Fibroblast of skin of back (primary cell): ENCODE measurements at places on chromosomes 11 and 22.

DNA sequence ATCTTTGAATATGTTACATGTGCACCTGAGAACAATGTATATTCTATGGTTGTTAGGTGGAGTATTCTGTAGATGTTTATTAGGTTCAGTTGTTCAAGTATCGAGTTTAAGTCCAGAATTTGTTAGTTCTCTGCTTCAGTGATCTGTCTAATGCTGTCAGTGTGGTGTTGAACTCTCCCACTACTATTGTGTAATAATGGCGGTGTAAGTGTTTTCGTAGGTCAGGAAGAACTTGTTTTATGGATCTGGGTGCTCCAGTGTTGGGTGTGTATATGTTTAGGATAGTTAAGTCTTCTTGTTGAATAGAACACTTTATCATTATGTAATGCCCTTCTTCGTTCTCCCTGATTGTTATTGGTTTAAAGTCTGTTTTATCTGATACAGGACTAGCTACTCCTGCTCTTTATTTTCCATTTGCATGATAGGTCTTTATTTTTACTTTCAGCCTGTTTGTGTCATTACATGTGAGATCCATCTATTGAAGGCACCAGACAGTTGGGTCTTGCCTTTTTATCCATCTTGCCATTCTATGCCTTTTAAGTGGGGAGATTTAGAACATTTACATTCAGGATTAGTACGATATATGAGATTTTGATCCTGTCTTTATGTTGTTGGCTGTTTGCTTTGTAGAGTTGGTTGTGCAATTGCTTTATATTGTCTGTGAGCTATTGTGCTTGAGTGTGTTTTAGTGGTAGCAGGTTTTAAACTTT, 121.6 kb downstream of the DDX10 start:
- DNase-seq: no peak

DNA sequence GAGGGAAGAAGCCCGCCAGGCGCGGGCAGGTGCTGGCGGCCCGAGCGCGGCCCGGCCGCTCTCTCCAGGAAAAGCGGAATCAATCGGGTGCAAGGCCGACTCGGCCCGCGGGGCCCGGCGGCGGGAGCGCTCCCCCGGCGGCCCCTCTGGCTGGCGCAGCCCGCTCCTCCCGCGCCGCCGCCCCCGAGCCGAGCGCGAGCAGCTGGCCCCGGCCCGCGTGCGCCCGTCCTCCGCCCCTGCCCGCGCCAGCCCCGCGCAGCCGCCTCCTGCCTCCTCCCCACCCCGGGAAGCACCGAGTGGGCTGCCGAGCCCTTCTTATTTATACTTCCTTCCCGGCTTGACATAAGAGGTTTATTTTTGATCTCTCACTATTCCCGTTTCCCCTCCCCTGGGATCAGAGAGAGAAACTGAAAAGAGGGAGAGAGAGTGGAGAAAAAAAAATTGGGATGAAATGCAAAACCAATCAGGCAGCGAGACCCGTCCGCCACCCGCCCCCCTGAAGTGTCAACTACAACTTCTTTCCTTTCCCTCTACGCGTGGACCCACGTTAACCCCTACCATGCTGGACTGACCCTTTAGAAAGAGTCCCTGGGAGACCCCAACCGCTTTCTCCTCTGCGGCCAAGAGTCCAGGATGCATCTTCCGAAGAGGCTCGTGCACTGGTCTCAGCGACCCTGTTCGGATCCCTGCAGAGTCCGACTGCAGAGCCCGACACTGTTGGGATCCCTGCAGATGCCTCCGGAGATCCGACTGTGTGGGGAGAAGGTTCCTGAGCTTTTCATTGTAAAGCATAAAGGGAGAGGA, at the start of gene ADAMTS8:
ADAMTS8 (minus strand) TSS at position 294 of the 804 bp plus-strand sequence. CDS start 323 bp downstream, outside the sequence.
- DNase-seq: no peak

- no peak for DNase-seq
Measured at GRCh38 chr11:44286911-44287310, 23.0 kb downstream of the ALX4 start.

DNA sequence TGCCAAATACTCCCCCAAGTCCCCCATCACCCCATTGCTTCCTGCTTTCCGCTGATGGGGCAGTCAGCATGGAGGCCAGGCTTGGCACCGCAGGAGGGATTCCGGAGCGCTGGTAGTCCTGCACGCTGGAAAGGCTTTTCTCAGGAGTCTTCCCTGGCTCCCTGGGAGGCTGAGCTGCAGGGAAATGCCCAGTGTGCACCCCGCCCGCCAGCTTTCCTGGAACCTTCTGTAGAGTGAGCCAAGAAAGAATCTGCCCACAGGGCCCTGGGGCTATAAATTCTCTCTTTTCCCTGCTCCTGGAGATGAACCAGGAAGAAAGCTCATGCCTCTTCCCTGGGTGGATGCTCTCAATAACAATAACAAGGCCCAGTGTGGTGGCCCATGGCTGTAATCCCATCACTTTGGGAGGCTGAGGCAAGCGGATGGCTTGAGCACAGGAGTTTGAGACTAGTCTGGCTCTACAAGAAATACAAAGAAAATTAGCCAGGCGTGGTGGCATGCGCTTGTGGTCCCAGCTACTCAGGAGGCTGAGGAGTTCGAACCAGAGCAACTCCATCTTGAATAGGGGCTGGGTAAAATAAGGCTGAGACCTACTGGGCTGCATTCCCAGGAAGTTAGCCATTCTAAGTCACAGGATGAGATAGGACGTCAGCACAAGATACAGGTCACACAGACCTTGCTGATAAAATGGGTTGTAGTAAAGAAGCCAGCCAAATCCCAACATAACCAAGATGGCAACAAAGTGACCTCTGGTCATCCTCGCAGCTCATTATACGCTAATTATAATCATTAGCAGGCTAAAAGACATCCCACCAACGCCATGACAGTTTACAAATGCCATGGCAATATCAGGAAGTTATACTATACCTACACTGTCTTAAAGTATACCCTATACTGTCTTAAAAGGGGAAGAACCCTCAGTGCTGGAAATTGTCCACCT, 46.4 kb upstream of the FTH1 start:
- DNase-seq: peak; percentile 31

- DNase-seq: peak; percentile 99
Measured at GRCh38 chr11:6481012-6481923, at the start of the genes ARFIP2 and TIMM10B. ARFIP2 (minus strand) TSS chr11:6481331; CDS start chr11:6480421, 910 bp downstream. TIMM10B (plus strand) TSS chr11:6481501; CDS start chr11:6481517, 16 bp downstream.

DNA sequence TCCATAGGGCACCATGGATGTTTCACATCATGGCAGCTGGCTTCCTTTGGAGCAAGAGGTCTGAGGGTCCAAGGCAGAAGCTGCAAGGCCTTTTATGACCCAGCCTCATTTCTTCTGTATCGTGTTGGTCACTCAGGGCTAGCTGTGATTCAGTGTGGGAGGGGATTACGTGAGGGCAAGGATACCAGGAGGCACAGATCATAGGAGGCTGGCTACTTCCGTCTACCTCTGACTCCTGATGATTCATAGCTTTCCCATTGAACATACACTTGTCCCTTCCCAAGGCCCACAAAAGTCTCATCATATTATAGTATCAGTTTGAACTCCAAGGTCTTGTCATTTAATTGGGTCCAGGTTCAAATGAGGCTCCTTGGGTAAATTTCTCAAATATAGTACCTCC, 135.3 kb upstream of the ZBED5 start:
- DNase-seq: peak; percentile 12

DNA sequence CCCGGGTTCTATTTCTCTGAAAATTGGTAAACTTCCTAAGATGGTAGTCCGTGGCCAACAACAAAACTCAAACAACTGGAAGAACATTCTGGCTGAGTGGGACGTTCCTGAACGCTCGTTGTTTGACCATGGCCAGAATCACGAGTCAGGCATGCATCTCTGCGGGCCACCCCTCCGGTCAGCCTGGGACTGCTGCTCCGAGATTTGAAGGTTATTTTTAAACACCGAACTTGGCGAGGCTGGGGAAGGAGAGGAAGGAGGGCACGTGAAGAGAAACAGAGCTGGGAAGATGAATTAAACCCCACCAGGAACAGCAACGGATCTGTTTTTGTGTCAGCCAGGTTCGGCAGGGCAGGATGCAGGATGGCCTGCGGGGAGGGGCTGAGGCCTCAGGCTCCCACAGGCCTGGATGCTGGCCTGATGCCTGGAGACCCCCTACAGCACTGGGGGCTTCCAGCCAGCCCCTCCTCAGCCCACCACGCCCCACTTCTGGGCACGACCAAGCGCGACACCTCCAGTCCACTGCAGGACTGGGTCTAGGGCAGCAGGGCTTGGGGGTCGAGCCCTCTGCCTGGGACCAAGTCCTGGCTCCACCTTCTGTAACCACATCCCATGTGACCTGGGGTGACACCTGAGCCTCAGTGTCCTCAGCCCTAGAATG, 5.1 kb downstream of the SHISAL1 start:
- DNase-seq: no peak

DNA sequence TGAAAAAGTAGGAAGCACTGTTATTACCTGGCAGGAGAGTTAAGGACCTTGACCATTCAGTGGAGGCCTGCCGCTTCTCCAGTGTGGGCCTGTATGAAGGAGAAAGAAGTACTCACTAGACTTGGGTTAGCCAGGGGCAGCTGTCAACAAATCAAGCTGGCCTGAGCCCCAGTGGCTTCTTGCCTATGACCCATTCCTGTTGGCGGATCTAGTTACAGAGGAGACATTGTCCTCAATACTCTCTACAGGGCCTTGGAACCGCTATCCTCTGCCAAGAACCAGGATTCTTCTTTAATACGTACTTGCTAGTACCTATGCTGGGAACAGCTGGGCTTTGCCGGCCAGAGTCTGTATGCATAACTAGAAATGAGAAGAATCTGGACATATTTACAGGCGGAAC, 68.1 kb downstream of the ALX4 start:
- no peak for DNase-seq

- no peak for DNase-seq
Measured at GRCh38 chr22:46060292-46061123, 83.5 kb upstream of the WNT7B start.

- DNase-seq: no peak
Measured at GRCh38 chr11:128879817-128880216, 11.3 kb upstream of the KCNJ5 start.
